Cortex of kidney (tissue), 1 donor: ENCODE measurements at places on chromosomes 5 and 9.

DNA sequence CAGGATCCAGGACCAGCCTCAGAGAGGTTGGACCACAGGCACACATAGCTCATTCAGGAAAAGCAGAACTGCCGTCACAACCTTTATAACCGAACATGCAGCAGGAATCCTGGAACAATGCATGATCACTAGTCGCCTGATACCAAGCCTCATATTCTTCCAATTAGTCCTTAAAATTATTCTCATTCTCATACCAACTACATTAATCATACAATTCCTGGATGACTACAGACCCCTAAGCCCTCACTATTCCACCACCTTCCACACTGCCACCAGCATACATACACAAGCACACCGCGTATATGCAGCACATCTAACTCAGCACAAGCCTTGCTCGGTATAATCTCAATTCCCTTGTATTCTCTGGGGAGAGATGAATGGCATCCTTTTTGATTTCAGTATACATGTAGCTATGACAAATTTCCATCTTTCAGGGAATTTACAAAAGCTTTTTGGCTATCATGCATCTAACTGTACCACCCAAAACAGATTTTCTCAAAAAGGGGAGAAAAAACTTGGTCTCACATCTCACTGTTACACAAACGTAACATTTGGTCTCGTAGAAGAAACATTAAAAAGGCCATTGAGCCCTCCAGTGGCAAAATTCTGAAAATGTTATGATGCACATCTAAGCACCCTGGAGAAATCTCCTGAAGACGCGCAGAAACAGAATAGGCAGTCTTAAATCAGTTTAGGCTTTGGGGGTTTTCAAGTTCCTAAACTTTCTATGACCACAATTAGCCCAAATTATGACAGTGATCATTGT, 46.2 kb downstream of the MCTP1 start:
- DNase-seq = no peak

DNA sequence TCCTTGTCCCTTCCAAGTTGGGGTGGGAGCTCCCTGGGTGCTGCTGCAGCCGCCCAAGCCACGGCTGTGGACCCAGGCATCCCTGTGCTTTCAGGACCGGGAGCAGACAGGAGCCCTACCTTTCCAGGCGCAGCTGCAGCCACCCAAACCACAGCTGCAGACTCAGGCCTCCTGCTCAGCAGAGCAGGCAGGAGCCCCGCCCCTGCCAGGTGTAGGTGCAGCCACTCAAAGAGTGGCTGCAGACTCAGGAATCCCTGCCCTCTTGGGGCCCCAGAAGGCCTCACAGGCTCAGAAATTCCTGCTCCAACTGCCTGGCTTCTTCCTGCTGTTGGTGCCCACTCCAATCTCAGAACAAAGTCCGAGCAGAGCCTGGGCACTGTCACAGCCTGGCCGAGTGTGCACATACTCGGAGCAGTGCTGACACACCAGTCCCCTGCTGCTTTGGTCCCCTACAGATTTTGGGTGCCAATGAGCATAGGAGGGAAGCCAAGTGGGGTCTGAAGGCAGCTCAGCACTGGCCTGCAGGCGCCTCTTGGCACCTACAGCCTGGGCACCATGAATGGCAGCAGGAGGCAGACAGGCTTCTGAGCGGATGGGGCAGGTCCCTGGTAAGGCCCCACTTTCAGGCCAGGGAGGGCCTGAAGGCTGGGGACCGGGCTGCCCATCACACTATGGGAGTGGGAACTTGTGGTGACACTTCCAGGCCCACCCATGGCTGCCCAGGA, 6.0 kb upstream of the TESK1 start:
- no peak for DNase-seq

DNA sequence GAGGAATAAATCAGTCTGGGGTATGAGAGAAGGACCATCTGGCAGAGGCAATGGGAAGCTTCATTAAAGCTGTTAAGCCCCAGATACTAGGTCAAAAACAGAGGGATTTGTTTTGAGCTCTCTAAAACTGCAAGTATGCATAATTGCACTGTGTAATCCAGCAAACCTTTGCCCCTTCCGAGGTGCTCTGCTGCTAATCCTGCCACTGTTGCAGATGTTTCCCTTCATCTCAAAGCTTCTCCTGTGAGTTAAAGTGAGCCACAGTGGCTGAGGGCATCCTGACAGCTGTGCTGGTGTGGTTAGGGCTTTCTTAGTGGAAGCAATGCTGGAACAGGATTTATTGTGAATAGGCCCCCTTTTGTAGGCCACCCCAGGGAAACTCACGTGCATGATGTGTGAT, 160.3 kb upstream of the TRPC7 start:
- DNase-seq = no peak

GRCh38 chr5:178297751-178298150, 65.1 kb upstream of the PHYKPL start:
- DNase-seq = no peak
